ENCODE measurements at places on chromosomes 12 and 14.

- no peak for DNase-seq
These were observed 36.1 kb downstream of the NCOR2 start for GRCh38 chr12:124531281-124531745.

GRCh38 chr12:122862872-122863701, 27.8 kb downstream of the HIP1R start:
- DNase-seq, result no peak

DNA sequence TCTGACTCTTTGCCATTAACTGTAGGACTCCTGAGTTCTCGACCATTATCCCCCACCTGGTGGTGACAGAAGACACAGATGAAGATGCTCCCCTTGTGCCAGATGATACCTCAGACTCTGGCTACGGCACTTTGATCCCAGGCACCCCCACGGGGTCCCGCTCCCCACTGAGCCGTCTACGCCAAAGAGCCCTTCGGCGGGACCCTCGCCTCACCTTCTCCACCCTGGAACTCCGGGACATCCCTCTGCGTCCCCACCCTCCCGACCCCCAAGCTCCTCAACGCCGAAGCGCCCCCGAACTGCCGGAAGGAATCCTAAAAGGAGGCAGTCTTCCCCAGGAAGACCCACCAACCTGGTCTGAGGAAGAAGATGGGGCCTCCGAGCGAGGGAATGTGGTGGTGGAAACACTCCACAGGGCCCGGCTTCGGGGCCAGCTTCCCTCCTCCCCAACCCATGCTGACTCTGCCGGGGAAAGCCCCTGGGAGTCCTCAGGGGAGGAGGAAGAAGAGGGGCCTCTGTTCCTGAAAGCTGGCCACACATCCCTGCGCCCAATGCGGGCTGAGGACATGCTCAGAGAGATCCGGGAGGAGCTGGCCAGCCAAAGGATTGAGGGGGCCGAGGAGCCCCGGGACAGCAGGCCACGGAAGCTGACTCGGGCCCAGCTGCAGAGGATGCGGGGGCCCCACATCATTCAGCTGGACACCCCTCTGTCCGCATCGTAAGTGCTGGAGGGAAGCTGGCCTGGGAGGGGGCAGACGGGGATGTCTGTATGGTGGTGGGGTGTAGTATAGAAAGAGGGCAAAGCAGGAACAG, 14.4 kb downstream of the TNFRSF1A start:
- no peak for DNase-seq

DNA sequence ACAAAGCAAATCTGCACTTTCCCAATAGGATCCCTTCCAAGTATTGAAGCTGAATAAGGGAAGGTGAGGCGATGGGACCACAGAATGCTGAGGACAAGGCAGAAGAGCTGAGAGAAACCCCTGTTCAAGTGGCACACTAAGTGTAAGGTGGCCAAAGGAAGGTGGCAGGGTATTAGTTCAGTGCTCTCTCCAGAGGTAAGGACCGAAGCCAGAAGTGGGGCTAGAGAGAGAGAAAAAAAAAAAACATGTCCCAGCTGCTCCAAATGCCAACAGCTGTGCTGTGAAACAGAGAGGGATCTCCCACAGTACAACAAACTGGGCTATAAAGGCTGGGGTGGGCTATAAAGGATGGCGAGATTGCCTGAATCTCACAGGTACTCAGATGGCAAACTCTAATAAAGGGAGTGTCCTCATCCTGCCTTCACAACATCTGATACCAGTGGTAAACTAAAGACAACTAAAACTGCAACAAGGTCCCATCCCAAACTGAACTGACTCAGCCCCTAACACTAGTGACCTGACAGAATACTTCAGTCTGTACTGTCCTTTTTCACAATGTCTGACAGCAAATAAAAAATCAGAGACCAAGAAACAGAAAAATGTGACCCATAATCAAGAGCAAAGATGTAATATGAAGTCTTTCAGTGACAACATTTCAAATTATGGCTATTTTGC, 47.9 kb downstream of the CDK17 start:
- no peak for DNase-seq

- DNase-seq, result no peak
These were observed 397.1 kb downstream of the MDGA2 start for GRCh38 chr14:47278233-47278842.

GRCh38 chr12:120216742-120217605, 16.1 kb upstream of the RPLP0 start:
- no peak for DNase-seq

DNA sequence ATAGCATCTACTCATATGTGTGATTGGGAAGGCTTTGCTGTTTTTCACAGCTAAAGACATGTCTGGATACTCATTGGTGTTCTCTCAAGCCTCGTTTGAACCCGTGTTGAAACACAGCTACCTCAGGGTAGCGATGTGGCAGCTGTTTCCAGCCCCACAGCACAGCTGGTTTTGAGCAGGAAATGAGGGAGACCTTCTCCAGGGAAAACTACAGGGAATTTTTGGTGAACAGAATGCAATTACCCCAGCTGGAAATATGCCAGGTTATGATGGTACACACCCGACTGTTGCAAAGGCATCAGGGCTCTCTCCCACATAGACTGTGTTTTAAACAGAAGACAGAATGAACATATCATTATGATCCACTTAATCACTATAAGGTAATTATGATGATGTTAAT, 828.9 kb downstream of the VRK1 start:
- DNase-seq, result no peak

DNA sequence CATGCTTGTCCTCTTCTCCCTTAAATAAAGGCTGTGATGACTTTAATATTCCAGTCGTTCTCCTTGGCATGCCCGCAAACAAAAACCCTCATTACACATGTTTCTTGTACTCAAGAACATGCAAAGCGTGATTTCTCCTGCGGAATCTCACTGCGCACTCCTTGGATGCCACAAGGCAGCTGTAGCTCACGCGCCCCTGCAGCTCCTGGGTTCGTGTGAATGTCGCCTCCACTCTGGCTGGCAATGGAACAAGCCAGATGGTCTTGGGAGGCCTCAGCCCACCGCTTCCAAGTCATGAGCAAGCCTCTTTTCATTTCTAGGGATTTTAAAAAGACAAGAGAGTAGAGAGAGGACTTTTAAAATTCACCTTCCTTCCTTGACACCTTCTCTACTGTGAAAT, 403.8 kb downstream of the PCNX1 start:
- no peak for DNase-seq

- DNase-seq, result no peak
These were observed 196.8 kb downstream of the KIF26A start for GRCh38 chr14:104335176-104335575.

- no peak for DNase-seq
These were observed 16.7 kb upstream of the CRY1 start for GRCh38 chr12:107109726-107110719.

- no peak for DNase-seq
These were observed 449.4 kb upstream of the PRICKLE1 start for GRCh38 chr12:43038991-43039390.

DNA sequence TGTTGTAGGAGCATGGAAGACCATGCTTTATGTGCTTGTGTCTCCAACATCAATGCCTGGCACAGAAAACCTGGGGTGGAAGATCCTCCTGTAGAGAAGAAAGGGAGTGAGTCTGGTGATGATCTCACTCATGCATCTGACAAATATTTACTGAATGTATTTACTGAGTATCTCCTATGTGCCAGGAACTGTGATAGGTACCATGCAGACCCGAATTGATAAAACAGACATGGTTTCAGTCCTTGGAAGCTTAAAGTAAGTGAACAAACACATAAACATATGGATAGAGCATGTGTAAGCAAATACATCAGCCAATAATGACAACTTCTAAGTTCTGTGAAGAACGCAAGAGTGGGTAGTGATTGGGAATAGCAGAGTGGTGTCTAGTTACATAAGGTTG, 117.0 kb upstream of the CCDC198 start:
- DNase-seq, result no peak
